ENCODE measurements at places on chromosomes 1 and 21.

- peak; percentile 97 for DNase-seq
These were observed 2.3 kb downstream of the FYB2 start for GRCh38 chr1:56816909-56817308.

GRCh38 chr1:52552505-52553361 lies at the start of gene TUT4:
TUT4 (minus strand) TSS chr1:52553092; CDS start chr1:52526280, 26,812 bp downstream.
- peak; percentile 96 for DNase-seq

- DNase-seq = peak; percentile 89
These were observed 18.2 kb upstream of the RC3H1 start for GRCh38 chr1:174040387-174040786.

- DNase-seq = no peak
These were observed 82.5 kb upstream of the MPC2 start for GRCh38 chr1:168019407-168019806.

GRCh38 chr1:168689726-168690602 lies 39.0 kb downstream of the DPT start:
- DNase-seq = no peak

DNA sequence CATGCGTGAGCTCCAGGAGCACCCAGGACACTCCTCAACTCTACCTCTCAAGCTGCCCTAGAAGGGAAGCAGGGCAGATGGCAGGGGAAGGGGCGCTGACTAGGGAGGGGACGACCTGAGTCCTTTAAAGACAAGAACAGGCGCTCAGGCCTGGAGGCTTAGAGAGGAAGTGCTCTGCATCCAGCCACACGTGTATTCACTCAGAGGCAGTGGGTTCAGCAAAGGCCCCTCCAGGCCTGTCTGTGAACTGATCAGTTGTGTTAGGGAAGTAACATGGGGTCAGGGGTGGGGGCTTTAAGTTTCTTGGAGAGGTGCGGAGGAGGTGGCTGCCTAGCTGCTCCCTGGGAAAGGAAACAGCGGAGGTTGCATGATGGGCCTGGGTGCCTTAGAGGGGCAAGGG lies 37.1 kb upstream of the ARF1 start:
- no peak for DNase-seq

GRCh38 chr1:57249511-57249910 lies 174.3 kb downstream of the DAB1 start:
- no peak for DNase-seq

GRCh38 chr1:168291222-168291837 lies 10.7 kb downstream of the TBX19 start:
- no peak for DNase-seq

- no peak for DNase-seq
These were observed 1579.9 kb downstream of the MRPL39 start for GRCh38 chr21:24027396-24027795.

DNA sequence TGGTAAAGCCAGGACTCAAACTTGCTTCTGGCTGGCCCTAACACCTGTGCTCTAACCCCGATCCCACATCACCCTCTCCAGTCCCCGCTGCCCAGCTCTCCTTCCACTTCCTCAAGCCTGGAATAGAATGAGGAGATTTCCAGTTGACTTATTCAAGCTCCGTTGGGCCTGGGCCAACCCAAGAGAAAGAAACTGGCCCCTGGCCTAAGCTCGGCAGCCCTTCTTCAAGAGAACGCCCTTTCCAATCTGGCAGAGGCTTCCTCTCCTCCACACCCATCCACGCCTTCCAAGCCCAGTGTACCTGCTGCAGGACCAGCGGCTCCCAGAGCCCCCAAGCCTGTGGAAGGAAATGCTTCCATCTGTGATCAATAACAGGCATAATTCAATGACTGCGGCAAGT lies 51.9 kb downstream of the LRRN2 start:
- no peak for DNase-seq

DNA sequence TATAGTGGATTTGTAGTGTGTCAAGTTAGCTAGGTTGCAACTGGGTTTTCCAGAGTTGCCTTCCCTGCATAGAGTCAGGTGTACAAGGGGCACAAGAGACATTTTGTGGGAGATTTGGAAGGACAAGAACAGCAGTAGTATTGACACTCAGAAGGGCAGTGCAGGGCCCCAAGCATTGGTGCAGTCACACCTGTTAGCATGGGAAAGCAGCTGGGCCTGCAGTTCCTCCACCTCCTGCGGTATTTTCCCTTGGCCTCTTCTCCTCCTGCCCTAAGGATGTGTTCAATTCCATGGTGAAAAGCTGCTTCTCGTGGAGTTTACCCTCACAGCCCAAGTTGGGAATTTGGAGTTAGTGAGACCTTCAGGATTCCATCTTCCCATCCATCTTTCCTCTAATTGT lies 47.1 kb upstream of the TRABD2B start:
- no peak for DNase-seq

GRCh38 chr1:8223526-8223925 lies 94.4 kb upstream of the SLC45A1 start:
- no peak for DNase-seq

DNA sequence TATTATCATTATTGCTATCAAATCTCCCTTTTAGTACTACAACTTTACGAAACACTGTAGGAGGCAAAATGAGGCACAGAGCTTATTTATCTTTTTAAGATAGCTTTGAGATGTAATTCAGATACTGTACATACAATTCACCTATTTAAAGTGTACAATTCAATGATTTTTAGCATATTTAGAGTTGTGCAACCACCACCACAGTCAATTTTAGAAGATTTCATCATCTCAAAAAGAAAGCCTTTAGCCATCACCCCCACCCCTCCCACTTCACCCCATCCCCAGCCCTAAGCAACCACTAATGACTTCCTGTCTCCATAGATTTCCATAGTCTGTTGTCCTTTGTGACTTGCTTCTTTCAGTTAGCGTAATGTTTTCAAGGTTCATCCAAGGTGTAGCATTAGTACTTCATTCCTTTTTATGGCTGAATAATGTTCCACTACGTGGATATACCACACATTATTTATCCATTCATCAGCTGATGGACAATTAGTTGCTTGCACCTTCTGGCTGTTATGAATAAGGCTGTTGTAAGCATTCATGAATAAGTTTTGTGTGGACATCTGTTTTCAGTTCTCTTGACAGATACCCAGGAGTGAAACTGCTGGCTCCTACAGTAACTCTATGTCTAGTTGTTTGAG lies 9.4 kb upstream of the CAPN9 start:
- no peak for DNase-seq

- no peak for DNase-seq
These were observed 2.8 kb upstream of the RAP1GAP start for GRCh38 chr1:21671915-21672314.

DNA sequence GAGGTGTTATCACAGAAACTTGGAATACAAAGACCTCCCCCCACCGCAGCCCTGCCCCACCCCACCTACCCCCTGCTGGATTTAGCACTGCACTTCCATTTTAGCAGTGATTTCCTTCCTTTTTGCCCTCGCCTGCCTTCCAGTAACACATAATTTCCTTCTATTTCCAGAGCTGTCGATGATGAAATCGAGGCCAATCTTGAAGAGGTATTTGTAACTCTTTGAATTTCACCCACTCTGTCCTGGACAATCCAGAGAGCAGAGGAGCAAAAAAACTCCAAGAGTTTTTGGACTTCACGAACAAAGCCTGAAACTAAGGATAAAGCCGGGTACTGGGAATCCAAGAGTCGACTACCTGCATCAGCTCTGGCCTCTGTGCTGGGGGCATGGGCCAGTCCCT lies 49.1 kb downstream of the CAPN2 start:
- no peak for DNase-seq

DNA sequence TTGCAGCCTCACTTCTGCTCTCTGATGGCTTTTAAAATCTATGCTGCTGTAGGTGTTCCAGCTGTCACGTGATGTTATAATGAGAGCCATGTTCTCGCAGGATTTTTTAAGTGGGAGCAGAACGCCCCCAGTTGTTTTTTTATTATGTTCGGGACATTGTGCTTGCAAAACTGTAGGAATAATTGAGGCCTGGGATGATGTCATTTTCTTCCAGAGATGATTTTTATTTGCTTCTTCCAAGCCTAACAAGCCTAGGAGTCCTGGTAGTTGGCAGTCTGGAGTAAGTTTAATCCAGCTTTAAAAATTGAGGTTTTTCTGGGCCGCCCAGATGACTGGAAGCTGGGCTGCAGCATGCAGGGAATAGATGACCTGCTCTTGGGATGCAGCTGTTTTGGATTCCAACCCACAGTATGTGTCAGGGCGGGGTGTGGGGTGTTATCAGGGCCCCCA lies 34.6 kb upstream of the CHIT1 start:
- no peak for DNase-seq

Measured in DMS53 (cell line).